ENCODE measurements at places on chromosomes 11 and 22.

- no peak for DNase-seq
Observed at GRCh38 chr22:49943405-49943765, 17.2 kb upstream of the PIM3 start.

GRCh38 chr11:95485115-95485900, 254.3 kb upstream of the SESN3 start:
- peak; percentile 46 for DNase-seq

DNA sequence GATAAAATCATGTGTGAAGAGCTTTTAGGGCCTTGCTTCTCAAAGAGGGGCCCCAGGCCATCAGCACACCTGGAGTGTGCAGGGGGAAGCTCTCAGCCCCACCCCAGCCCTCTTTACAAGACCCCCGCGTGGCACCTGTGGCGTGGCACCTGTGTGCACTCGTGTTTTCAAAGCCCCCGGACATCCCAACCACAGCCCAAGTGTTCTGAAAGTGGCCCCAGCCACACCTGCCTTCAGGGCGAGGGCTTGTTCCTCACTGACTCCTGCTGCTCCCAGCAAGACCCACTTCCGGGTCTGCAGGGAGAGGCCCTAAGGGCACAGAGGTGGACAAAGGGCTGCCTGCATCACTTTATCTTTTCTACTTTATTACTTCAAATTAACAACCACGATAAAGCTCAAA, 17.5 kb upstream of the TMEM184B start:
- no peak for DNase-seq

DNA sequence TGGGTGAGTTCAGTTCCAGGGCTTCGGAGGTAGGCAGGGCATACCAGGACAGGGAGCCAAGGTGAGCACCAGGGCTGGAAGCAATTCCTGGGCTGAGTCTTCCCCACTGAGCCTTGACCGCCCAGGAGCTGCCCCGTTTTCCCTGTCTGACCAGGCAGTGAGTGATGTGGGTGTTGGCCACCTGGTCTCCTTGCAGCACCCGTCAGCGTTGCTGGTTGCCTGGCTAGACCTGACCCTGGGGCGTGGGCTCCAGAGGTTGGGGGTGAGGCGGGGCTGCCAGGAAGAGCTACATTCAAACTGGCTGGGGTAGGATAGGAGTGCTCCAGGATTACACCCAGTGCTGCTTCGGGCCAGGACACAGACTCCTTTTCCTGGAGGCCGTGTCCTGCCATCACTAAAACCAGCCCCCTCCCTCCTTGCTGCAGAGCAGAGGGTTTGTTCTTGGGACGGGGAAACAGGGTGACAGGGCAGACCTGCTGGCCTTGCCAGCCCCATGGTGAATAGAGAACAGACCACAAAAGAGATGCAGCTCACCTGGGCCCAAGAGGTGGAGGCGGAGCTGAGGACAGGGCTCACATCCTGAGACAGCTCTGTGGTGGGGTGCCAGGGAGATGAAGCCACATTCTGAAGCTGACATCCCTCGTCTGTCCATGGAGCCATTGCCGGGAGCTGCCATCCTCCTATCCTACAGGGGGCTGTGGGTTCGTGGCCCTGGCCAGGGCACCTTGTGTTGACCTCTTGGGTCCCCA, 14.2 kb downstream of the INCENP start:
- no peak for DNase-seq

GRCh38 chr11:107821199-107821927, 37.2 kb downstream of the SLC35F2 start:
- peak; percentile 30 for DNase-seq

DNA sequence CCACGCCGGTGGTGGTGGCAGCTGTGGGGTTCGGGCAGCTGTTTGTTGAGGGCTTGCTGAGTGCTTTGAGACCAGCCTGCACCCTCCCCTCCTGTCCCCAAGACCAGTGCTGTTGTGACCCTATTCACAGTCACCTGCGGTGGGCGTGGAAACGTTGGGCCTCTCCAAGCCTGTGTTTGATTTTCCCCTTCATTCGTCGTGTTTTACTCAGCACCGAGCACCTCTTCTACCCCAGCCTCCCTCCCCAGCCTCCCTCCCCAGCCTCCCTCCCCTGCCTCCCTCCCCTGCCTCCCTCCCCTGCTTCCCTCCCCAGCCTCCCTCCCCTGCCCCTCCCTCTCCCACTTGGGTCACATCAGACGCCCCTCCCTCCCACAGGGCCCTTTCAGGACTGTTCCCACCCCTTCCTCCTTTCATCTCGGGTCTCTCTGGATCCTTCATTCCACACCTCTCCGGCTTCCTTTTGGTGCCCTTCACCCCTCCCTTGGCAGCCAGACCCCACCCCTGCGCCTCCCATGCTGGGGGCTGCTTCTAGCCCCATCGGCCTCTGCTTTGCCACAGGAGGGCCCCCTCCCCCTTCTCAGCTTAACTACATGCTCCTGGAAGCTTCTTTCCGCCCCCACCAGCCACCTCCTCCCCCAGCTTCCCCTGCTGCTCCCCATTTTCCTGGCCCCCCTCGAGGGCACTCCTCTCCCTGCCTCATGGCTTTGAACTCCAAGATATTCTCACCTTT, 14.8 kb downstream of the FRMD8 start:
- no peak for DNase-seq

DNA sequence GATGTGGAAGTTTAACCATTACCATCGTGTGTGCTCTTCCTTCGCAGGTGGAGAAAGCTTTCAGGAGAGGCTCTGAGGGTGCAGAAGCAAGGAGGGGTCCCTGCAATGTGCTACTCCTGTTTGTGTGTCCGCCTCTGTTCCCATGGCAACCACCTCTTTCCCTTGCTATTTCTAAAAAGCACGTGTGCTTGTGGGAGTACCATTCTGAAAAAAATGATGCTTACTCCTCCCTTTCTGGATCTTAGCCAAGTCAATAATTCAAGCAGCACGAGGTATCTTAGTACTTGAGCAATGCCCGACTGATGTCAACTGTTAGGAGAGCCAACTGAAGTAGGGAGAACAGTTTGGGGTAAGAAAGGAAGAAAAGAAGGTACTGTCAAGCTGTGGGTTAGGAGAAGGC, 628.7 kb downstream of the NTM start:
- DNase-seq, result no peak

DNA sequence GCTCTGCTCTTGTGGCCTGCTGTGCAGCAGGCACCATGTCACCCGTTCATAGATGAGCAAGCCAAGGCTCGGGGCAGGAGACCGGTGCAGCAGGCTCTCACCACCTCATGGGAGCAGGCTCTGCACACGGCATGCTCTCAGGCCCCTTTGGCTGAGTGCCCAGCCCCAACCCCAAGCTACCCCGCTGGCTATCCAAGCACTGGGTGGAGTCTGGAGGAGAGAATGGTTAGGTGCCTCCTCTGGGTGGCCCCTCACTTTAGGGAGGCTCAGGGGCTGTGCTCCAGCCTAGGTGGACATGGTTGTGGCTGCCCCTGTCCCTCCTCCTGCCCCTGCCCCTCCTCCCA, 199.9 kb downstream of the IGLL1 start:
- DNase-seq, result no peak

- peak; percentile 60 for DNase-seq
Observed at GRCh38 chr11:47551086-47551485, 1.8 kb downstream of the CELF1 start.

DNA sequence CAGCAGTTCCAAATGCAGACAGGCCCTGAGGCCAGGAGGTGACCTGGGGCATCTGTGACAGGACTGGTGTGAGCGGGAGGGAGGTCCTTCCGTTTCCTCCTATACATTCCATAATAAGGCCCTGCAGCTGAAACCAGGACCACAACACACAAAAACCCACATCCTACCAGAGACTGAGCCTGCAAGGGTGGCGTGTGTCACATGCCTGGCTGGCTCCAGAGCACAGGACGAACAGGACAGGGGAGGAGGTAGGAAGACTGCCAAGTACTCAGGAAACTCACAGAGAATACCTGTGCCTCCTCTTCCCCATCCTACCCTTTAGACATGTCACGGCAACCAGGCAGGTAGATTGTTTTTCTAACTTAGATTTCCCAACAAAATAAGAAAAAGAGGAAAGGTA, 103.9 kb downstream of the ARL14EP start:
- DNase-seq, result no peak

- DNase-seq, result no peak
Observed at GRCh38 chr11:132084433-132084832, 714.0 kb downstream of the NTM start.

GRCh38 chr22:28714043-28714628, 27.5 kb downstream of the CHEK2 start:
- no peak for DNase-seq

- DNase-seq, result no peak
Observed at GRCh38 chr22:37148031-37148651, 1.6 kb downstream of the IL2RB start.

DNA sequence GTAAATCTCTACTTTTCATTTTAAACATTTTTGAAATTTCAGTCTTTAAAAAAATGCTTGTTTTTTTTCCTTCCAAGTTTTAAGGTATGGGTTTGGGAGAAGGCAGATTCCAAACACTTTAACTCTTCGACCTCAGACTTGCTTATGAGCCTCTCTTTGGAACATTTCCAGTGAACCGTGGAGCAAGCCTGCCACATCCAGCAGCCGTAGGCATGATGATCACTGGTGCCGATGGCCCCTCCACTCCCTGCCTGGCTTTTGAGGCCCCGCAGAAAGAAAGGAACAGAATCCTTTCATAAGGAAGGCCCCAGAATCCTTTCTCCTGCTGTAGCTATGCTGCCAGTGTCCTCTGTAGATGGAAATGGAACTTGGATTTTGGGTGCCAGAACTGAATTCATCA, 50.7 kb downstream of the BMAL1 start:
- no peak for DNase-seq

GRCh38 chr11:8365216-8365941, 101.7 kb upstream of the LMO1 start:
- no peak for DNase-seq

GRCh38 chr11:117932426-117932825, 3.2 kb upstream of the TMPRSS13 start:
- DNase-seq, result no peak

DNA sequence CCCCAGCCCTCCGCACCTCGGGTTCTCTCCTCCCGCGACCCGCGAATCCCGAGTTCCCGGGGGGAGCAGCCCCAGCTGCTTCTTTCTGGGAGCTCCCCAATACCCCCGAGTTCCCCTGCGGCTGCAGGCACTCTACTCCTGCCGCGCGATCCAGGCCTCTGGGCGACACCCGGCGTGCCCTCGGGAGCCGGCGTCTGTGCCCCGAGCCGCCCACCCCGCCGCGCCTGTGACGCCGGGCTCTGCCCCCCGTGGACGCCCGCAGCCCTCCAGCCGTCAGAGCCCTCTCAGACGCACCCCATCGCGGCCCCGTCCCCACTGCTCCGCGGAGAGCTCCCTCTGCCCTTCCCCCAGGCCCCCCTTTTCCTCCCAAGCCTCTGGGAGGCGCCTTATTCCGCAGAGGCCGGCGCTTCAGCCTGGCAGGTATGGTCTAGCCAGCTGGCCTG, 422 bp downstream of the GLB1L2 start:
- no peak for DNase-seq

GRCh38 chr22:30832407-30832987, 136.1 kb downstream of the MORC2 start:
- no peak for DNase-seq

DNA sequence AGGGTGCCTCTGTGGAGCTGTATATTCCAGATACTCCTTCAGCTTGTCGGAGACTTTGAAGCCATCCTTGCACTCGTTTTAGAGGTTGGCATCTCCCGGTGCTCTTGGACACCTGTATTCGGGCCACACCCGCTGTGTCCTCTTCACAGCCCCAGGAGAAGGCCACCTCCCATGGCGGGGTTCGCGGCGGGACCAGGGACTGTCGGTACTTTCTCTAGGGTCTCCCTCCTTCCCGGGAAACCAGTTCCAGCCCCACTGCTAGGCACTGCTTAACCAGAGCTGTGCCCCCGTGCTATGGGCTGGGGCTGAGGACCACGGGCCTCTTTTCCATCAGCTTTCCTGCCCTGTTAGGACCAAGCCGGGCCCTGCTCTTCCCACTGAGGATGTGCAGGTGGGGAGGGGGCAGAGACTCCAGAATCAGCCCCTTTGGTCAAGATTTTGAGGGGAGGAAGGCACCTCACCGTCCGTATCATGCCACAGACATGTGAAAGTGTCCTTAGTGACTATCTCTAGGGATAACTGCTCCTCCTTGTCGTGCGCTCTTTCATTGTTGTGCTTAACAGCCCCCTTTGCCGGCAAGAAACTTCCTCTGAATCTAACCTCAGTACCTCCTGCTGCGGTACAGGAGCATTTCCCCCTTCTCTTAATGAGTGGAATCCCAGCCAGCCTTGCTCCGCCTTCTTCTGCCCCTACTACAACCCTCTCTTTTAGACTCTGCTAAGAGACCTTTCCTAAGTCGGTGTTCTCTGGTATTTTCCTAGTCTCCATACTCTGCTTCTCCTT, 1.2 kb upstream of the B3GAT1 start:
- no peak for DNase-seq

DNA sequence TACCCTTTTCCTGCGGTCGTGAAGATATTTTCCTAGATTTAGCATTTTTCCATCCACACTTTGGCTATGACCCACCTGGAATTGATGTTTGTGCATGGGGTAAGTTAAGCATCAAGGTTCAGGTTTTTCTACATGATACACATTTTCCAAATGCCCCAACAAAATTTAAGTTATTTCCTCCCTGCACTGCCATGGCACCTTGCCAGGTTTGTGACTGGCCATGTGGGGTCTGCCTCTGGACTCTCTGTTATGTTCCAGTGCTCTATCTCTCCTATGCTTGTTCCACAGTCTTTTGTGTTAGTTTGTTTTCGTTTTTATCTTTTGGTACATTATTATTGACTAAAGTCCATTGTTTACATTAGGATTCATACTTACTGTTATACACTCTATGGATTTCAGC, 934.3 kb downstream of the TBC1D22A start:
- no peak for DNase-seq

GRCh38 chr11:119774172-119774763, 45.3 kb upstream of the NECTIN1 start:
- DNase-seq, result no peak

- DNase-seq, result no peak
Observed at GRCh38 chr11:82462608-82463242, 270.9 kb downstream of the FAM181B start.

GRCh38 chr11:125175896-125176575, 11.5 kb downstream of the PKNOX2 start:
- DNase-seq, result no peak

DNA sequence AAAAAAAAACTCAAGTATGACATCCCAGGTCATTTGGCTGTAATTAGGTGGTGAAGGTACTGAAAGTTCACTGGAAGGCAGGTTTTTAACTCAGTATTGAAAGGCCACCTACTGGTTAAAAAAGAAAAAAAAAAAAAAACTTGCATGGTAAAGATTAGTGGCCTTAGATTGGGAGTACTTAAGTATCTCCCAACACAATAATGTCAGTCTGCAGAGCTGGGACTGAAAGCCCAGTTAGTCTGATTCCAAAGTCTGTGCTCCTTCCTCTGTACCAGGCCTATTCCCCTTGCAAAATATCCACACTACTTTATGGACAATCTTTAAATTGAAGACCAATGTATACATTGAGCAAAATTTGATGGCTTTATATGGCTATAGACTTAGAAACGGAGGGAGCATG, 85.5 kb downstream of the NOX4 start:
- DNase-seq, result peak; percentile 28

DNA sequence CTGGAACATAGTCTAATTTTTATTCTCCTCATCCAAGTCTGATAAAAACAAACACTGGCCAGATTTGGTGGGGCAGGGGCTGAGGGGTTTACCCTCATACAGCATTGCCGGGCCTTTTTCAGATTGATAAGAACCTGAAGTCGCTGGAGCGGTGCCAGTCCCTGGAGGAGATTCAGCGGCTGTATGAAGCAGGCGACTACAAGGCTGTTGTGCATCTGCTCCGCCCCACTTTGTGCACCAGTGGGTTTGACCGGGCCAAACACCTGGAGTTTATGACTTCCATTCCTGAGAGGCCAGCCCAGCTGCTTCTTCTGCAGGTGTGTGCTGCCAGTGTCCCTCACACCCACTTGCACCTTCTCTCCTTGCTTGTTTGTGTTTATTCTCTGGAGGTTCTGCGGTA, 55.8 kb downstream of the CABIN1 start:
- DNase-seq, result no peak

GRCh38 chr11:66717925-66718319, 11.1 kb downstream of the SPTBN2 start:
- no peak for DNase-seq
